ENCODE measurements at places on chromosomes 2 and 18.

DNA sequence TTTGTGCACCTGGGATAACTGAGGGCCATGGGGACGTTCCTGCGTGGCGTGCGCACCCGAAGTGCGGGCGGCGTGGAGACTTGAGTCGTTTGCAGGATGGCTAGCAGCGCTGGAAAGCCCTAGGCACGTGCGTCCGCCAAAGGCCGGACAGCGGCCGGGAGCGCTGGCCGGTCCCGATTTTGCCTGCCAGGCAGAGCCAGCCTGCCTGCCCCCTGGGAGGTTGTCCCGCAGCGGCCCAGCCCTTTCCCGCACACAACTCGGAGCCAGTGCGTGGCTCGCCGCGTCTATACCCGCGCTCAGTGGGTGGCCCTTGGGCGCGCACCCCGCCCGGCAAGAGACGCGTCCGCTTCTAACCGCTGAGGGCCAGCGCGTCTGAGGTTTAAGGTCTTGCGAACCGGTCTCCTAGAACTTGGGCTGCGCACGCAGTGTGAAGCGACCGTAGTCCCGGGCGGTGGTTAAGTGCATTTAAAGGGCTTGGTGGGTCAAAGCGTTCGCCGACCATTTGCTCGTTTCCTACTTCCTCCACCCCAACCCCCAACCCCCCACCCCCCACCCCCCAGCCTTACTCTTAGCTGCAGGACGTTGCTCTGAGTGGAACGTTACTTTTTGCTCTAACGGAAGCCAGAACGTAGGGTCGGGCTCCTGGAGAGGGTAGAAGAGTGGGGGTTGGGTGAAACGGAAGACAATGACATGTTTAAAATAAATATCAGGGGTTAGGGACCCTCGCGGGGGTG is 627 bp downstream of the CDCA7 start:
- DNase-seq, result peak; percentile 23

DNA sequence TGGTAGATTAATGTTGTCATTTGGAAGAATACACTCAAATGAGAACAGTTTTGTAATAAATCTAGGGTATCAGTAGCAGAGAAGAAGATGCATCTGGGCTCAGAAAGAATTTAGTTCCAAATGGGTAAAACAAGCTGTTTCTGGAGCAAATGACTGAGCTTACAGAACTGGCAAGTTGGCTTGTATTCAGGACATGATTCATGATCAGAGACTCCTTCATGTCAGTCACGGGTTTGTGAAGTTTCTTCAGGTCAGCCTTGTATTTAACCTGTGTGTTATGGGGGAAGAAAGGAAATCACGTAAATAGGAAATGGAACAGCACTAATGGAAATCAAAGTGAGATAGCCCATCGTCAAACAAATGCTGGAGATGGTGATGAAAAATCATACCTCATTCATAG is 109.1 kb downstream of the RIF1 start:
- DNase-seq, result no peak

DNA sequence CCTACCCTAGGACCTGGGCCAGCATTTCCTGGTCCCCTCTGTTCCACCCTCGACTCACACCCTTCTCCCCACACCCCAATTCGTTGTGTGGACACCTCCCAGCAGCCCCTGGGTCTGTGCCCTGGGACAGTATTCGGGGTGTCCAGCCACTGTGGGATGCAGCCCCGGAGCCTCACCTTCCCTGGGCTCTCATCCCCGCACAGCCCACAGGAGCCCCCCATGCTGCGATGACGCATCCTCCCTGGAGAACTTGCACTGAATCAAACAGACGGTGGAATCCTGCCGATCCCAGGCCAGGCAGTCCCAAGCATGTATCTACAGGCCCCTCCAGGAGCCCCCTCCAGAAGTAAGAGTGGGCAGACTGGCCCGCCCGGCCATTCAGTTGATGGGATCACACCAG is 9.7 kb downstream of the ITM2C start:
- no peak for DNase-seq

DNA sequence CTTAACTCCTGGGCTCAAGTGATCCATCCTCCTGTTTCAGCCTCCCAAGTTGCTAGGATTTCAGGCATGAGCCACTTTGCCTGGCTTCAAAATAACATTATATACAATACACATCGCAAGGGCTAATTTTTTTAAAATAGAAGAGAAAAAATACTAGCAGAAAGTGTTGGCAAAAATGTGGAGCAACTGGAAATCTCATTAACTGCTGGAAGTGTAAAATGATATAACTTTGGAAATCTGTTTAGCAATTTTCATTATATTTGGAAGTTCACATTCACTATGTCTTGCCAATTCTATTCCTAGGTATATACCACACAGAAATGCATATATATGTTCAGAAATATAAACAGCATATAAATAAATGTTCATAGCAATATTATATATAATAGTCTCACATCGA is 55.1 kb upstream of the ZBTB14 start:
- DNase-seq, result no peak

DNA sequence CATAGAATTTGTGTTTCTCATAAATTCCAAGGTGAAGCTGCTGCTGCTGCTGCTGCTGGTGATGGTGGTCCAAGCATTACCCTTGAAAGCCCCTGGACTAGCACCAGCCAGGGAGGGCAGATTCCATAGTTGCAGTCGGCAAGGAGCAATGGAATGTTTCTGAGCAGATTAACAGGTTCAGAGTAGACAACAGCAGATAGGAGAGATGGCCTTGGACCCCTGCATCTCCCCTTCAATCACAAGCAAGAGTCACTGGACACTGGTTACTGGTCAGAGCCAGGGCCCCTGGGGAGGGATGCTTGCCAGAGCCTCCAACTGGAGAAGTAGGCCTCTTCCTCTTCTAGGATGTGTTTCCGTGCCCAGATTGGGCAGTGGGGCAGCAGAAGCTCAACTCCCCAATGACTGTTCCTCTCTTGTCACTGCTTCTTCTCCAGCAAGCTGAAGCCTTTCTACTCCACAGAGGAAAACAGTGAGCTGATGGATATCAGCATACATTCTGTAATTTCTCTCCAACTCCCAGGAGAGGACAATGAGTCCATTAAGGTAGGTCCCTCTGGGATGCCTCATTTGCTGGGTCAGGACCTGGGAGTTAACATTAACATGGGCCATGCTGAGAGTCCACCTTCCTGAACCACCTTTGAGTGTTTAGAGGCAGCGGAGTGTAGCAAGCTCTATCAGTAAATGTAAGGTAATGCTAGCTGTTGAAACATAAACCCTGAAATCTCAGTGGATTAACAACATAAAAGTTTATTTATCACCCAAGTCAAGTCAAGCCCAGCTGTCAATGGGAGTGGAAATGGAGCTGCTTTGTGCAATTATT is 35.3 kb downstream of the MROH2A start:
- no peak for DNase-seq

GRCh38 chr2:105521176-105521575 is 122.3 kb upstream of the FHL2 start:
- DNase-seq, result no peak

DNA sequence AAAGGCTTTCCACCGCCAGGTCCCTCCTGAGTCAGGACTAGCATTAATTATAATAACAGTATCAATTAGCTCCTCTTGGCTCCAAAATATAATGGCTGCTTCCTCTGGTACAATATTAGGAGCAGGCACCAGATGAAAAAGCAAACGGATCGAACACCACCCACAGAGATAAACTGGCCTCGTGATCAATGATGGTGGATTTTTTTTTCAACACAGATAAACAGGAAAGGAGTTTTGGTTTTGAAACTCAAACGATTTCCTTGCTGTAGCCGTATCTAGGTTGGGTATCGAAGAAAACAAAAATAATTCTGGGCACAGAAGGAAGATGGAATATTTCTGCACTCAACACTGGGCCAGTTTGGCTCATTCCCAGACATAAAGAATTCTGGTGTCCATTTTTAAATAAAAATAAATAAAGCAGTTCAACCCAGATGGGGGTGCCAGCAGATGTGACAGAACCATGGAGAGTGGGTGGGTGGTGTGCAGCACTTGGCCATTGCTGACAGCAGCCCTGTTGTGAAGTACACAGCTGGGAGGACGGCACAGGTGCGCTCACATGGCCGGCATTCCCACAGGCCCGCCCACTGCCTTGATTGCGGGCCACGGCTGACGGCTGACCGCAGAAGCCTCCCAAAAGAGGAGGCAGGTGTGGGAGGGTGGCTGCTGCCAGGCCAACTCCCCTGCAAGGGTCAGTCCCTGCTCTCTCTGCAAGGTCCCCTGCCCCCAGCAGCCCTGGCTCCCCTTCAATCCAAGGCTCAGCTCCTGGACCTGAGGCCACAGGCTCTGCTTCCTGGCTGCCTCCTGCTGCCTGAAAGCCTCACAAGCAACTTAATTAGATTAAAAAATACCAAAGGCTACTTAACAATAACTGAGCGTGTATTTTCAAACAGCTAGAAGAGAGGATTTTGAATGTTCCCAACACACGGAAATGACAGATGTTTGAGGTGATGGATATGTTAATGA is 351.9 kb upstream of the ID2 start:
- DNase-seq, result no peak

DNA sequence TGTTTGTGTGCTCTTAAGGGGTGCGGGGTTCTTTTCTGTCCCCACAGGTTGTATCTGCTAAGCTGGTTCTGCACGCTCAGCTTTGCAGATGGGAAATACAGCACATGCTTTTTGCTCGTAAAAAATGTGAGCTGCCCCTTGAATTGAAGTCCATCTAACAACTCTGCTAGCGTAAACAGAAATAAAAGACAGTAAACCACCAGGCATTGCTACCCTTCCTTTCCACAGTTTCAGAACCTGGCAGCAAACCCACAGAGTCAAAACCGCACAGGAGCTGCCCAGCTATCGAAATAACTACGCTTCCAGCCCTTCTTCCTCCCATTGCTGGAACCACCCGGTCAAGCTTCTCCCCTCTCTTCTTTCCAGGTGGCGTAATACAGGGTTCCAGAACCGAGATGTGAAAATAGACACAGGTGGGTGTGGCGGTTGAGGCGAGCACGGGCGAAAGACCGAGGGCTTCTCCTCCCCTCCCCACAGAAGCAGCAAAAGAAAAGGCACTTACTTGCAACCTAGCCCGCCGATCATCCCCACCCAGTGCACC is 479 bp downstream of the SCN9A start:
- DNase-seq, result no peak

GRCh38 chr2:61205132-61205531 is 43.1 kb downstream of the C2orf74 start:
- no peak for DNase-seq

- peak; percentile 38 for DNase-seq
Measured at GRCh38 chr2:120469426-120469825, 123.5 kb downstream of the INHBB start.

GRCh38 chr2:205858881-205859441 is 176.7 kb downstream of the NRP2 start:
- DNase-seq, result no peak

DNA sequence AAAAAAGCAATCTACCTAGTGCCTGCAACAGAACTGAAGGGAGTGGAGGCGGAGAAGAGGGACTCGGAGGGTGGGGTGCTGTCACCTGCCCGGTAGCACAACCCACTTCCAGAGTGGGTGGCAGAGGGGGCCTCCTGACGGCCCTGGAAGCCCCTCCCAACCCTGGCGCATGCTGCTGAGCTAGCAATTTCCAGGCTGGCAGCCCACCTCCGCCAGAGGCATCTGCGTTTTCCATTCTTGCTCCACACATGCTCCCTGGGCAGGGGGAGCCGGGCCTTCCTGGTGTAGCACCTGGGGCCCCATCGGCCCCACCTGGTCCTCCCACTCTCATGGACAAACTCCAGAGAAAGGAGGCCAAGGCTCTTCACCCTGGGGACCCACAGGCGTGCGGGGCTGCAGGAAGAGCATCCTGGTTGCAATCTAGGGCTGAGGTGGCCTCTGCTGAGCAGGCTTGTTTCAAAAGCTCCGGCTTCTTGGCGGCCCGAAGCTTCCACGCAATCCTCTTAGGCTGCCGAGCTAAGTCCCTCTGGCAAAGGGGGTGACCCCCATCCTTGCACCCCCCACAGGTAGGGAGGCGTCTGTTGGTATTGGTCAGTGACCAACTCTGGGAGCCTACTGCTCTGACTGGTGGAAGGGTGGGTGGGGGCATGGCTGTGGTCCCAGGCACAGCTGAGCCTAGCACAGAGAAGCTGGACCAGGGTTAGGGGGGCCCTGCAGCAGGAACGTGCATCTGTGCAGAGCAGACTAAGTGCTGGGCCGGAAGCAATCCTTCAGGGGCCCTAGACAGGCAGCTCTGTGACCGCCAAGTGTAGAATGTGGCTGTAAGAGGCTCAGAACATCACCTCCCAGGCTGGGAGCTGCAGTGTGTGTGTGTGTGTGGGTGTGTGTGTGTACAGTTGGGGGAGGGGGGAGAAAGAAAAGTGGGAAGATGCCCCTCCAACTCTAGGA is 2.6 kb downstream of the HS6ST1 start:
- DNase-seq, result no peak

DNA sequence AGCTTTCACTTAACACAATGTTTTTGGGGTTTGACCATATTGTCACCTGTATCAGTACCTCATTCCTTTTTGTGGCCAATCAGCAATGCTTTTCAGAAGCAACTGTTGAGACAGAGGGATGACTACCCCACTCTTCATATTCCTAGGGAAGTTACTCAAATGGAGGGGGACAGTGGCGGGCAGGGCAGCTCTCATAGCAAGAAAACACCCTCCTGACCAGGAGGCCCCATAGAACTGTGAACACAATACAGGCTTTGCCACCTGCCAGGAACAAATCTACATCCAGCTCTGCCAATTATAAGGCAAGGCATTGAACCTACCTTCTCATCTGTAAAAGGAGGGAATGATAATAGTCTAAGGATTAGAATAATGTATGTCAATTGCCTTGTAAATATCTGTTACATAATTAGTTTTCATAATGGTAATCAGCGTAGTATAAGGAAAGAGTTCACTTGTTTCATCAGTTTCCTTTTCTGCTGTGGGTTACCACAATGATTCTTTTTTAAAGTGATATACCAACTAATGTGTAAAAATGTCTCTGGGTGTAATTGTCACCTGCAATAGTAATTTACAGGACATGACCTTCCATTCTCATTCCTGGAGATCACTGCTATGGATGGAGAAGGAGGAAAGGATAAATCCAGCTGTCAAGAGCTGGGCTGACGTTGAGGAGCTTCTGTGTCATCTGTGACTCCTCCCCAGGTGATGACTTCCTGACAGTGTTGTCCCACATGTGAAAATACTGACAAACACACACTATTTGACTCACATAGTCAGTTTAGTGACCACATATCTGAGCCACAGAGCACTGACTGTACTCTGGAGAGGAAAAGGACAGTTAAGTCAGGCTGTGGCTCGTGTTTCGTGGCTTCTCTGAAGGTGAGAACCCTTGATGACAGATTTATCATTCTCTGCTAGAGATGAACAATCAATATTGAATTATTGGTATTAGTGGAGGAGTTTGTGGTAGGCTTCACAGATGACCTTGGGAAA is 13.5 kb downstream of the ALPK2 start:
- no peak for DNase-seq

- no peak for DNase-seq
Measured at GRCh38 chr2:38109732-38110181, 33.8 kb upstream of the CYP1B1 start.

All from uterus (tissue), 4 donors.